ENCODE measurements at places on chromosomes 3 and 15.

DNA sequence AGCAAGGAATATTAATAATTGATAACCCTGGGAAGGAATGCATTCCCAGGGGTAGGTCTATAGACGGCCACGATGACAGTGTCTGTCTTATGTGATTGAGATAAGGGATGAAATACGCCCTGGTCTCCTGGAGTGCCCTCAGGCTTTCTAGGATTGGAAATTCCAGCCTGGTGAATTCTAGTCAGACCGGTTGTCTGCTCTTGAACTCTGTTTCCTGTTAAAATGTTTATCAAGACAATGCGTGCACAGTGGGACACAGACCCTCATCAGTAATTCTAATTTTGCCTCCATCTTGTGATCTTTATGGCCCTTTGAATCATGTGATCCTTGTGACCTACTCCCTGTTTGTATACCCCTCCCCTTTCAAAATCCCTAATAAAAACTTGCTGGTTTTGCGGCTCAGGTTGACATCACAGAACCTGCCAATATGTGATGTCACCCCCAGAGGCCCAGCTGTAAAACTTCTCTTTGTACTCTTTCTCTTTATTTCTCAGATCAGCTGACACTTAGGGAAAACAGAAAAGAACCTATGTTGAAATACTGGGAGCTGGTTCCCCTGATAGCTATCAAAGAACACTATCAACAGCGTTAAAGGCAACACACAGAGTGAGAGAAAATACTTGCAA, 183.3 kb downstream of the PDE8A start:
- no peak for DNase-seq

DNA sequence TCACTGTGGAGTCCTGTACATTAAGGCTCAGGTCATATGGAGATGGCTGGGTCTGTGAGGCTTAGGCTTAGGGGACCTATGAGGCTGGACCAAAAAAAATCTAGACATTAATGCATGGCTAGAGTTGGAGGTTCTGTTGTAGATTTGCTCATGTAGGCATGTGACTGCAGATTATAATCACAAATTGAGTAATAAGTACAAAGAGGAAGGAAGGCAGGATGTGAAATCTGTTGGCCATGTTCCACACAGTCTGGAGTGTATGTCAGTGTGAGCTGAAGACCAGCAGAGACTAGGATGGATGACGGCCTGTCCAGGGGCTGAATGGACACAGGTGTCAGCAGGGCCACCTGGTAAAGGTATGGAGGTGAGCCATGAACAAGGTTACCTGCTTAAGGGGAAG, at the start of gene ST3GAL6:
Gene ST3GAL6 (plus strand): TSS at position 265 of the 400 bp plus-strand sequence. CDS start 5,101 bp downstream, outside the sequence.
- DNase-seq: no peak

- no peak for DNase-seq
Observed at GRCh38 chr3:45170096-45170495, 23.9 kb upstream of the CDCP1 start.

GRCh38 chr15:67103869-67104268, 38.5 kb downstream of the SMAD3 start:
- DNase-seq: no peak

DNA sequence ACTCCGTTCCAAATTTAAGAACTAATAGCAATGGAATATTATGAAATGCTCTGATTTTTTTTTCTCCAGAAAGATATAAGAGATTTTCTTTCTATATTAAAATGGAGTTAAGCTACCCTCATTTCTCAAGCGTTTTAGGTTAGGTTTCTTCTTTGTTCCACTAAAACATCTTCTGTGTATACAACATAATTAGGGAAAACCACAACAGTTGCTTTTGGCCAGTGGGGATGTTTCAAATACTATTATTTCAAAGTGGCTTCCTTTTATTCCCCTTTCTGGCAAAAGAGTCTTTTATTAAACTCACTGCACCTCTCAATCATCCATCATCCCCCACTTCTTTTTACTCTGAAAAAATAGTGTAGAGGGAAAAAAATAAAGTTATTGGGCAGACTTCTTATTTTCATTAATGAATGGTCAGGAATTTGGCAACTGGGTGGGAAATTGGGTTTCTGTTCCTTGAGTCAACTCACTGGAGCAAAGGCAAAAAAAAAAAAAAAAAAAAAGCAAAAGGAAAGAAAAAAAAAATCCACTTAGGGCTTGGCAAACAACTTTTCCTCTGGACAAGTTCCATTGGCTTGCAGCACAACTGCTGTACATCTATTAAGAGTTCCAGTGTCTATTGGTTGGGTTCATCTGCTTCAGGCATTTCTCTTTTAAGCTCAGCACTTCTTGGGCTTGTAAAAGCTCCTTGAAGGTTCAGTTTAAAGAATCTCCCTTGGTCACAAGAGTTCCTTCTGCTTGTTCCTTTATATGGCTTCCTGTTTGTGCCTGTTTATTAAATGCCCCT, 963.4 kb downstream of the ROBO1 start:
- no peak for DNase-seq

DNA sequence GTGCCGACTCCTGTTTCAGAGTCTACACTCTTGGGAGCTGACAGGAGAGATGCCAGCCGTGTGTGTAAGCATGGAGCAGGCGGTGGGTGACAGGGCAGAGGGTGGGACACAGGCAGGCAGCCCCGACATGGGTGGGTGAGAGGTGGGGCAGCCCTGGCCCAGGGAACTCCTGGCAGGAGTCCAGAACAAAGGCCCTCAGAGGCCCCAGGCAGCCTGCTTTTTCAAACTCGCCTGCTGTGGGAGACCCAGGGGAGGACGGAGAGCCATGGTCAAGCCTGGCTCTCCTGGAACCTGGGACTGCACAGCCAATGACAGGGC, 29.3 kb upstream of the SLC41A3 start:
- DNase-seq: no peak

DNA sequence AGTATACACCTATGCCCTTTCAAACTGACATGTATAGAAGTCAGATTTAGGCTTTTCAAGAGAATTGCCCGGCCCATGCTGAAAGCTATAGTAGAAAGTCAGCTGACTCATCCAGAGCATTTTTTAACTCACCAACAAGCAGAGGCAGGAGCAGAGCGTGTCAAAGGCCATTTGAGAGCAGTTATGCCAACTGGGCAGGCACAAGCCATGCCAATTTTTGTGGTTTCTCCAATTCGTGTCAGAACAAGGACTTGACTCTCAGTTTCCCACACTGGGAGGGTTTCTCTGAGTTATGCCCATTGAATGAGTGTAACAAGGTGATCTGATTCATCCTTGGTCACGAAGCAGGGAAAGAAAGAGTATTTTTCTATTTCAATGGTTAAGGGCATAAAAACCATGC, 403.3 kb upstream of the THBS1 start:
- no peak for DNase-seq

GRCh38 chr3:4986175-4986781, 7.0 kb downstream of the BHLHE40 start:
- DNase-seq: peak; percentile 57

DNA sequence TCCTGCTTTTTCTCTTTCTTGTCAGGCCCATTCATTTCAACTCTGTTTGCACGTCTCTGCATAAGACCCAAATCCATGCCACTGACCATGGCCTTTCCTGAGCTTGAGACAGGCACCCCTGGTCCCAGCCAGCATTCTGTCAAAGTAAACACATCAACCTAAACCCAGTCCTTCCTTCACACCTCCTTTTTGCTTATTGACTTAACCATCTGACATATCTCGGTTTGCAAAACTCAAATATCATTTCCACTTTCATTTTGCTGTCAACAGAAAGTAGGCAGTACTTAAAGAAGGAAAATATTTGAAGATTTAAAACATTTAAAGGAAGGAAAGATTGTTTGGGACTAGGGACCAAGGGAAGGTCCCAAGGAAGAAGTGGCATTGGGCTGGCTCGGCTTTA, 48.2 kb upstream of the KBTBD8 start:
- no peak for DNase-seq

DNA sequence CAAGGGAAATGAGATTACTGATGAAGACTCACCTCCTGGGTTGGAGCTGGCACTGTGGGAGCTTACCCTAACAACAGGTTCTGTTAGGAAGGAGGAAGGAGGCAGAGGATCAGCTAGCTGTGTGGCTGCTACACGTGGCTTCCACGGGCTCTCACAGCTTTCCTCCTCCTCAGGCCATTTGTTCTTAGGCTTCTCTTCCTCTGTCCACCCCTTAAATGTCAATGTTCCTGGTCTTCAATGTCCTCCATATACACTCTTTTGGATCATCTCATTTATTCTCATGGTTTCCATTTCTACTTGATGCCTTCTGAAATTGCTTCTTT, 5.0 kb downstream of the PIGZ start:
- DNase-seq: no peak

DNA sequence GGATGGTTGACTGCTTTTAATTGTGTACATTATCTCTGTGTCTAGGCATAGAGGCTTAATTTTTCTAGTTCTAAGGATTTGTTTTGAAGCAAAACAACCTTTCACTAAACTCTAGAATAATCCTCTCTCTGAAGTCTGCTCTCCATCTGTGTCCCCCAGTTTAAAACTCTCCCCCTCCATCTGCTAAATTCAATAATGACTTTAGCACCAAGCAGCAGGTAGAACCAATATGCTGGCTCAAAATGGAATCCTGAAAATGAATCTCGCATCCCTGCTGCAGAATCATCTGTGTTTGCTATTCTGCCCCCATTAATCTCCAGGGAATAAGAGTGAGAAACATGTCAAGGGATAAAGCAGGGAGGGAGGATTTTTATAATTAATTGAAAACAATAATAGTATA, 111.8 kb downstream of the TUSC7 start:
- no peak for DNase-seq

DNA sequence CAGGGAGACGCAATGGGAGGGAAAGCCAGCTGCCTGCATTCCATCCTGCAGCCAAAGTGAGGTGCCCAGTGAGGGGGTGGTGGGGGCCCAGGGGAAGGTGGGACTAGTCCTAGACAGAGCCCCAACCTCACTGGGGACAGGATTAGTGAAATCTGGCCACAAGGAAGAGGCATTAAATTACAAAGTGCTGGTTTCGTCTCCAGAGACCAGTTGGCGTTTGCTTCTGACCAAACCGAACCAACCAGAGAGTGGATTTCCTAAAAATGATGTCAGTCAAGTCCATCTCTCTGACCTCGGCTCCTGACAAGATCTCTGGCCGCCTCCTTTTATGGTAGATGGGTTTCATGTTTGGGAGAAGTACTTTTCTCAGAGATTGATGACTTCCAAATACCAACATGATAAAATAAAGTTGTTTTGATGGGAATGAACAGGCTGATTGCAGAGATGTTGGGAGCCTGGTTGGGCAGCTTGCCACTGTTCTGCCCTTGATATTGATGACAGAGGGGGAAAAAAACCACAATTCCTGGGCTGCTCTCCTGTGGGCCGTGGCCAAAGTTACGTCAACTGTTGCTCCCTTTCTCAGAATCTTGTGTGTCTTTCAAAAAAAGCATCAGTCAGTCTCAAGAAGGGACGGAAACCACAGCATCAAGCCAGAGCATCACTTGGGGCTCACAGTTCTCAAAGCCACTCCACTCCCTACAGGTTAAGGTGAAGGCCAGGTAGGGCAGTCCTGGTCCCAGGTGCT, 24.6 kb downstream of the ITGA11 start:
- no peak for DNase-seq

DNA sequence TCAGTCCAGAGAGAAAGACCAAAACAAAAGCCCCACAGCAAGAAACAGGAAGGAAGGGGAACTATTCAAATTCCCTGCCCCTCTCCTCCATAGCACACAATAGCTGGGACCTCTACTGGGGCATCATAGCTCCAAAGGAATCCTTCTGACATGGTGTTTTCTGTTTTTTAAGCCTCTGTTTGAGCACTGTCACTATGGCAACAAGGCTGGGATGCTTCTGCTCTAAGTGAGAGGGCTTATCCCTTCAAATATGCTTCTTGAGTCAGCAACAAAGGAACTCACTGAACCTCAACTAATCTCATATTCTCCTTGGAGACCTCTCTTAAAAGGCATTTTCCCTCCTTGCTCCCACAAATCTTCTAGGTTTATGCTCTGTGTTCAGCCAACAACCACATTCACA, 40.5 kb downstream of the MYLK start:
- peak; percentile 22 for DNase-seq

DNA sequence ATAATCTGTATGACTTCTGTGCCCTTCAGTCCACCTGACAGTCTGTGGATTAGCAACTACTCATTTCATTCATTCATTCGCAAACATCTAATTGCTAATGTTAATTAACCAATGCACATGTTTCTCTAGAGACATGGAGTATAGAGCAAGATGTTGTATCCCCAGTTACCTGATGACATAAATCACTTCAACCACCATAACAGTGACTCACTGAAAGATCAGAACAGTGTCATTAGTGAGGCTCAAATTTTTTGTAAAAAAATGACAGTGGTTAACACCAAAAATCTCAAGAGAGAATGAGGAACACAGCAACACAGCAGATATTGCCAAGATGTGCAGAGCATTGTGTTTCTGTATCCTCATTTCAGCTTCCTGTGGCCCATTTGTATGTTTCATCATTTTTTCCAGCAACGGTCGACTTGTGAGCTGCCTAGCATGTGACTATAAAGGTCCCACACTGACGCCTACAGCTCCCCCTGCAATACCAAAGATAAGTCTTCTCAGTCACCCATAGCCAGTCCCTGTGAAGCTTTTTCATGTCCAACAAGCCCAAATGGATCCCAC, 3.7 kb upstream of the PLD1 start:
- DNase-seq: no peak

GRCh38 chr3:144177649-144178048, 206.0 kb downstream of the DIPK2A start:
- DNase-seq: no peak

GRCh38 chr15:25789616-25789999, 73.5 kb downstream of the ATP10A start:
- DNase-seq: no peak

GRCh38 chr3:40243056-40243455, 66.5 kb upstream of the EIF1B start:
- no peak for DNase-seq

GRCh38 chr3:109851854-109852253, 514.5 kb upstream of the DPPA4 start:
- no peak for DNase-seq

DNA sequence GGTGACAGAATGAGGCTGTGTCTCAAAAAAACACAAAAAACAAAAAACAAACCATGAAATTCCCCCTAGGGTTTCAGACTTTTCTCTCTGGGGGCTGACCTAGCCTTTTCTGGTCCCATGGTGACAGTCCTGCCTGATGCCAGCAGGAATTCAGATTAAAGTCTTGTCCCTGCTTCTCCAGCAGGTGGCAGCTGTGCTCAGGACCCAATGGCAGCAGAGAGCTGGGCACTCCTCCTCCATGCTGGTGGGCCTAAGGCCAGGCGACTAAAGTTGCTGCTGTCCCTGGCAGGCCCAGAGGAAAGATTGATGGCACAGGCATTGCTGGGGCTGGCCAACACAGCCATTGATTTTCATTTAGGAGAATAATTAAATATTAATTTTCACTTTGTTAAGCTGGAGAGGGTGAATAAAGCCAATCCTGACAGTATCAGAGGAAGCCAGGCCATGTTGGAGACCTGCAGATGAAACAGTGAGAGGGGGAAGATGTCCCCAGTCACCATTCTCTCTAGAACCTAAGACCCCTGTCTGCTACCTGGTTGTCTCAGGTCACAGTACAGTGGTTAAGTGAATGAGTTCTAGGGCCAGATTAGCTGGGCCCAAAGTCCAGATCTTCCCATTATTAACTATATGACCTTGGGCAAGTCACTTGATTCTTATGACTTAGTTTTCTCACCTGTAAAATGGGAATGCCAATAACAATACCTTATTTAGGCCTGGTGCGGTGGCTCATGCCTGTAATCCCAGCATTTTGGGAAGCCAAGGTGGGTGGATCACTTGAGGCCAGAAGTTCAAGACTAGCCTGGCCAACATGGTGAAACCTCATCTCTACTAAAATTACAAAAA, 7.1 kb downstream of the CELF6 start:
- DNase-seq: peak; percentile 23

- DNase-seq: no peak
Observed at GRCh38 chr3:140636406-140637138, 41.3 kb upstream of the TRIM42 start.

All from kidney glomerular epithelial cell (primary cell).